Vagina (tissue), 2 donors: ENCODE measurements at places on chromosomes 4 and X. TPM values are rescaled to one million over a fixed set of nuclear protein-coding genes. Genes with fewer than 3 reads are reported as not detected.

DNA sequence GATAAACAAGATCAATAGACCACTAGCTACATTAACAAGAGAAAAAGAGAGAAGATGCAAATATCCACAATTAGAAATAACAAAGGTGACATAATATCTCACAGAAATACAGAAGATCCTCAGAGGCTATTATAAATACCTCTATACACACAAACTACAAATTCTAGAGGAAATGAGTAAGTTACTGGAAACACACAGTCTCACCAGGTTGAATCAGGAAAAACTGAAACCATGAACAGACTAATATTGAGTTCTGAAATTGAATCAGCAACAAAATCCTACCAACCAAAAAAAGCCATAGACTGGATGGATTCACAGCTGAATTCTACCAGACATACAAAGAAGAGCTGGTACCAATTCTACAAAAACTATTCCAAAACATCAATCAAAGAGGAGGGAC lies 211.8 kb upstream of the CPEB2 start:
- no peak overlapping the region for H3K27ac ChIP-seq
- H3K4me3 ChIP-seq: no peak overlapping the region
- no peaks in the 10 kb centered on the region for H3K27me3 ChIP-seq
- DNase-seq: no peak
- H3K36me3 ChIP-seq: no peaks in the 10 kb centered on the region
- no peaks in the 10 kb centered on the region for H3K4me1 ChIP-seq

GRCh38 chrX:25383196-25383595 lies 367.4 kb upstream of the ARX start:
- DNase-seq: no peak
- H3K36me3 ChIP-seq: no peaks in the 10 kb centered on the region
- H3K4me1 ChIP-seq: no peaks in the 10 kb centered on the region

- no peak overlapping the region for H3K4me3 ChIP-seq
- DNase-seq: no peak
- H3K27me3 ChIP-seq: no peaks in the 10 kb centered on the region
- H3K36me3 ChIP-seq: no peaks in the 10 kb centered on the region
Measured at GRCh38 chr4:22897520-22898108, 204.9 kb downstream of the GBA3 start.

DNA sequence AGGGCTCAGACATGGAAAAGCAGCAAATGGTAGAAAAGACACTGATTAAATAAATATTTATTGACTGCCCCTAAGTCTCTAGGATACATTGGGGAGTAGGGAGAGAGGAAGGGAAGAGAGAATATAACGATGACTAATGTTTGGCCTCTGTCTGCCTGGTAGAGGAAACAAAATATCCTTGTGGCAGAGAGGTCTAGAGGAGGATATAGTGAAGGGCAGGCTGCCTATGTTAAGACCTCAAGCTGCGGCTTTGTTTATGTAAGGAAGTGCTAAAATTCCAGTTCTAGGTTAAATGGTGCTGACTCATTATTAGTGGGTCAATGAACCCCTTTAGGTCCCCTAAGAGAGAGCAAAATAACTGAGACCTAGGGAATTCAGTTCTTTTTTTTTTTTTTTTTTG lies 427.3 kb upstream of the FTHL17 start:
- no peaks in the 10 kb centered on the region for H3K4me1 ChIP-seq
- H3K4me3 ChIP-seq: no peak overlapping the region
- no peak for DNase-seq
- no peak overlapping the region for H3K27ac ChIP-seq
- H3K36me3 ChIP-seq: no peaks in the 10 kb centered on the region

DNA sequence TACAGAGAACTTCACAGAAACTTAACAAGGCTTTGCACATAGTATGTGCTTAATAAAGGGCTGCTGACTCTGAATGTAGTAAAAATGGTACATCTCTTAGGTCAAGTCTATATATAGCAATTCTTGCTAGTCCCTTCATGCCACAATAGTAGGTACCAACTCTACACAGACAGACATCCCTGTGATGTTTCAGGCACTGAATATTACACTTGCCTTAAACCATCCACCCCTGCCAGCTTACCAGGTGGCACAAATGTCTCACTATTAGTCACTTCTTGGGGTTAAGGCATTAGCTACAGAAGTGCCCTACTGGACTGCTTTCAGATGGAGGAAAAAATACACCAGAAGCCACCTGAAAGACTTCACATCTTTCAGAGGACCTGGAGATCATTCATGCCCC lies 86.3 kb upstream of the CITED1 start:
- no peaks in the 10 kb centered on the region for H3K36me3 ChIP-seq
- H3K27me3 ChIP-seq: no peaks in the 10 kb centered on the region
- H3K4me1 ChIP-seq: no peaks in the 10 kb centered on the region

GRCh38 chr4:117549524-117549923 lies 464.1 kb upstream of the TRAM1L1 start:
- H3K36me3 ChIP-seq: no peaks in the 10 kb centered on the region
- H3K27ac ChIP-seq: no peak overlapping the region
- no peaks in the 10 kb centered on the region for H3K4me1 ChIP-seq
- no peak for DNase-seq
- H3K27me3 ChIP-seq: no peaks in the 10 kb centered on the region

- H3K27ac ChIP-seq: no peak overlapping the region
- H3K4me3 ChIP-seq: no peak overlapping the region
- DNase-seq: no peak
- no peaks in the 10 kb centered on the region for H3K27me3 ChIP-seq
Measured at GRCh38 chr4:142516686-142517526, 329.2 kb downstream of the INPP4B start.

- no peak for DNase-seq
- H3K27ac ChIP-seq: no peak overlapping the region
- H3K4me3 ChIP-seq: no peak overlapping the region
- no peaks in the 10 kb centered on the region for H3K36me3 ChIP-seq
- H3K27me3 ChIP-seq: no peaks in the 10 kb centered on the region
Measured at GRCh38 chr4:95272036-95272435, 276.7 kb downstream of the UNC5C start.

DNA sequence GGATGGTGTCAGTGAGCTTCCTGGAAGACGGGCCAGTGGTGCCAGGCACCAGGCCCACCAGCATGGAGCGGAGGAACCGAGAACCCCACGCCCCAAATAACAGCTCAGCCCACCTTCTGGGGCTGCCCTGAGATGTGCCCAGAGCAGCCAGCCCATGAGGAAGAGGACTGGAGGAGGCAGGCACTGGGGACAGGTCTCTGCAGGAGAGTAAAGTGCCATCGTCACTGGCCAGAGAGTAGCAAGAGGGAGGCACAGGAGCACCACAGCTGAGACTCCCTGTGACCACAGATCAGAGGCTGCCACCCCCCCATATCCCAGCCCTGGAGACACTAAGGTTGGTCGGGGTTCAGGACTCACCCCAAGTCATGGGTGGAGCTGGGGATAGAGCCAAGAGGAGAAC lies 63.0 kb downstream of the PPP2R2C start:
- no peaks in the 10 kb centered on the region for H3K4me1 ChIP-seq
- H3K27ac ChIP-seq: no peak overlapping the region
- DNase-seq: no peak
- no peaks in the 10 kb centered on the region for H3K27me3 ChIP-seq

DNA sequence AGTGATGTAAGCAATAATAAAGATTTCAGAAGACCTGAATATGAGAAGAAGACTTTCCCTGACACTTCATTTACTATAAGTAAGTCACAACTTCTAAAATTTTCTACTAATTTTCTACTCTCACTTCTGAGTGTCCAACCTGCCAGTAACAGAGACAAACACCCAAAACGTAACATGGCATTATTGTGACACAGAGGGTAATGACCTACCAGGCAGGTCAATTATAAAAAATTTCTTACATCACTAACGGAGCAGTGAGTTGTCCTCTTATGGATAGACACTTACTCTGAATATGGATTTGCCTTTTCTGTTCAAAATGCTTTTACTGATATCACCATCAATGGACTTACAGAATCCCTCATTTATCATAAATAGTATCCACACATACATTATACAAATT lies 405.9 kb upstream of the MAGEB16 start:
- no peaks in the 10 kb centered on the region for H3K27me3 ChIP-seq
- H3K27ac ChIP-seq: no peak overlapping the region
- no peaks in the 10 kb centered on the region for H3K36me3 ChIP-seq

DNA sequence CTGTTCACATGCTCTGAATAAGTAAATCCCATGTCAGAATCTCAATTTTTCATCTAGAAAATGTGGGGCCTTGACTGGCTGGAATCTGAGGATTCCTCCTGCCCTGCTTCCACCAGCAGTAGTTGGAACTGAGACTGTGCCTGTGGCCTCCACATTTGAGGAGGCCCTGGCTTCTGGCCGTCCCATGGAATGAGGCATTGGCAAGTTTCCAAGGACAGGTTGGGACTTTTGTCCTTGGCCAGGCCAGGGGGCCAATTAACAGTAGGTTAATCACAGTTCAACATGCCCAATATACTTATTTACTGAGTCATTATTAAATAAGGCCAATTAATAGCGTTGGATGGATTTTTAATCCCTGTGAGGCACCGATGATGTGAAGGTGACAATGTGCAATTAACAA lies 50.2 kb upstream of the GABRE start:
- H3K27me3 ChIP-seq: no peaks in the 10 kb centered on the region
- no peak for DNase-seq
- no peak overlapping the region for H3K27ac ChIP-seq
- H3K4me1 ChIP-seq: no peaks in the 10 kb centered on the region
- H3K4me3 ChIP-seq: no peak overlapping the region

DNA sequence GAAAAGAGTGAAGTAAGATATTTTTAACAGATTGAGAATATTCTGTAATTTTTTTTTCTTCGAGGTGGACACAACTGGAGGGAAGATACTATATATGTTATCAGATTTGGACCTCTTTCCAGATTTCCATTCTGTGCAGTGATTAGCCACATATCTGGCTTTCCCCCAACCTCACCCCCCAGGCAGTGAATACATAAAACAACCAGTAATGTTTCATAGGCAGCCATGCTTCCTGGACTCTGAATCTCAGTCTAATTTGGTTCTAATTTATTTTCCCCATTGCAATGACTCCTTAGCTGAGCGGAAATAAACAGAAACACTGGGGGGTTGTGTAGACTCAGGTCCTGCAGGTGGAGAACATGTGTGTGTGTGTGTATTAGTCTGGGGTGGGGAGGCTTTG lies 226.5 kb downstream of the FBXW7 start:
- H3K27me3 ChIP-seq: no peaks in the 10 kb centered on the region
- no peaks in the 10 kb centered on the region for H3K4me1 ChIP-seq
- H3K36me3 ChIP-seq: no peaks in the 10 kb centered on the region
- no peak overlapping the region for H3K27ac ChIP-seq
- DNase-seq: no peak

DNA sequence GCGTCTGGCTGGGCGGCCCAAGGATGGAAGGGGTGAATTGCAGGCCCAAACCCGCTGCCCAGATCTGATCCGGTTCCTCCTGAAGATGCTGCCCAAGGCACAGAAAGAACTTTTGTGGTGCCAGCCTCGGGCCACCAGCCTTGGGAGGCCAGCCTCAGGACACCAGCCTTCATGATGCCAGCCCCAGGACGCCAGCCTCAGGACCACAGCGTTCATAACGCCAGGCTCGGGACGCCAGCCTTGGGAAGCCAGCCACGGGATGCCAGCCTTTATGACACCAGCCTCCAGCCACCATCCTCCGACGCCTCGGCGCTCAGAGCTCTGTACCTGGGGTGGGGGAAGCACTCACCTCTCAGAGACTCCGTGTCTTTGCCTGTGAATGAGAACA lies 107.8 kb downstream of the ADRA2C start:
- no peak for DNase-seq
- H3K27me3 ChIP-seq: no peaks in the 10 kb centered on the region
- H3K27ac ChIP-seq: no peak overlapping the region
- H3K4me3 ChIP-seq: no peak overlapping the region
- H3K36me3 ChIP-seq: no peaks in the 10 kb centered on the region

ASMT gene
- not detected for total RNA-seq

UGDH gene
- 43.5 TPM for total RNA-seq

ERAS gene
- total RNA-seq: not detected

UGT2B10 gene
- total RNA-seq: not detected

RNF150 gene
- 9.1 TPM for total RNA-seq
